ENCODE measurements at places on chromosomes 11 and 22.

- no peak for DNase-seq
Observed at GRCh38 chr22:37290737-37291136, 8.4 kb downstream of the CYTH4 start.

GRCh38 chr11:113894421-113894996 is 10.1 kb upstream of the HTR3B start:
- DNase-seq, result no peak

DNA sequence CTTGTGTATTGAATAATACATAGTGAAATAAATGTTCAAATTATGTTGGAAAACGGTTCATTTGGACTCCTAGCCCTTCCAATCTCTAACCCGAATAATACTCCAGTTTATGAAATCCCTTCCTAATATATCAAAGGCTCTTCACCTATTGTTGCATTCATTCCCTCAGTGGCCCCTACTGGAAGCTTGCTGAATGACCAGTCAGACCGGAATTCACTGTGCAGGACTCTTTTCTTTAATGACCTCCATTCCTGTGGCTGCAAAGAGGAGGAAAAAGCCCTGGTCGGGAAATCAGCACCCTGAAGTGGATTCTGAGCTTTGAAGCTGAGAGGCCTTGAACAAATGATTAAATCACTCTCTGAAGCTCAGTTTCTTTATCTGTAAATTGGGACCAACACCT is 19.1 kb upstream of the RCN1 start:
- DNase-seq, result no peak

DNA sequence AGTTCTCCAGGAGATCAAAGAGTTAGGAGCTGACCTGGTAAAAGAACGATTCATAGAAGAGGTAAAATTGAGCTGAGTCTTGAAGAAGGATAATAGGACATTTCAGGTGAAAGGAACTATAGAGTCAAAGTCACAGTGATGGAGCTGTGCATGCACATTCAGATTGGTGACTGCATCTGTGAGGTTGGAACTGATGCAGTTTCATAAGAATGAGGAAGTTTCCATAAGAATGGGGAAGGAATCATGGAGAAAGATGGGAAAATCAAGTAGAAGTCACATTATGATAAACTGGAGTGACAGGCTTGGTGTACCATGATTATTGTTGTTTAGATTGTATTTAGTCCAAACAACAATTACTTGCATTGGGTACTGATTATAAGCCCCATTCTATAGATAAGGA is 232.2 kb downstream of the FAM76B start:
- DNase-seq, result no peak

DNA sequence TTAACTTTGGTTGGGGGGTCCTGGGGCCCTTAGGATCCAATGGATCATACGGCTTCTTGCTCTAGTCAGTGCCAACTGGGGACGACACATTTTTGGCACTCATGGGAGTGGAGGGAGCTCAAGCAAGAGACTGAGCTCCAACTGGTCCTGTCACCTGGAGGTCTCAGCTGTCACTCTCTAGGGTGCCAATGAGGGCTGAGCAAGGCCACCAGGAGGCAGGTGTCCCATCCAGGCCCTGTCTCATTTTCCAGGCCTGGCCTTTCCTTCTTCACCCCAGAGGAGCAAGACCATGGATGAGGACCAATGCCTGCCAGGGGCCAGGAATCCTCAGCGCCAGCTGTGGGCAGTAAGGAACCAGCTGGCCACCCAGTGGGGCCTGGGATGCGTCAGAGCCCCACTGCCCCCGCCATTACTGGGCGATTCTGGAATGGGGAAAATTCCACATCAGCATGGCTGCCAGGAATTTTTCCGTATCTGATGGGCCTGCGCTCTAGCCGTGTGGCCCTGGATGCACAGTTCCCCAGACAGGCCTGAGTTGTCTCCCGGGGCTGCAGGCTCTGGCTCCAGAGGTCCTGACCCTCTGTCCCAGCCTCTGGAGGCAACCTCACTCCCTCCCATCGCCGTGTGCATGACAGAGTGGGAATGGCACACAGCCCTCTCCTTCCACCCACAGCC is 669 bp upstream of the GAL3ST1 start:
- DNase-seq, result no peak

- DNase-seq, result no peak
Observed at GRCh38 chr11:72747289-72747855, 4.8 kb downstream of the ARAP1 start.

DNA sequence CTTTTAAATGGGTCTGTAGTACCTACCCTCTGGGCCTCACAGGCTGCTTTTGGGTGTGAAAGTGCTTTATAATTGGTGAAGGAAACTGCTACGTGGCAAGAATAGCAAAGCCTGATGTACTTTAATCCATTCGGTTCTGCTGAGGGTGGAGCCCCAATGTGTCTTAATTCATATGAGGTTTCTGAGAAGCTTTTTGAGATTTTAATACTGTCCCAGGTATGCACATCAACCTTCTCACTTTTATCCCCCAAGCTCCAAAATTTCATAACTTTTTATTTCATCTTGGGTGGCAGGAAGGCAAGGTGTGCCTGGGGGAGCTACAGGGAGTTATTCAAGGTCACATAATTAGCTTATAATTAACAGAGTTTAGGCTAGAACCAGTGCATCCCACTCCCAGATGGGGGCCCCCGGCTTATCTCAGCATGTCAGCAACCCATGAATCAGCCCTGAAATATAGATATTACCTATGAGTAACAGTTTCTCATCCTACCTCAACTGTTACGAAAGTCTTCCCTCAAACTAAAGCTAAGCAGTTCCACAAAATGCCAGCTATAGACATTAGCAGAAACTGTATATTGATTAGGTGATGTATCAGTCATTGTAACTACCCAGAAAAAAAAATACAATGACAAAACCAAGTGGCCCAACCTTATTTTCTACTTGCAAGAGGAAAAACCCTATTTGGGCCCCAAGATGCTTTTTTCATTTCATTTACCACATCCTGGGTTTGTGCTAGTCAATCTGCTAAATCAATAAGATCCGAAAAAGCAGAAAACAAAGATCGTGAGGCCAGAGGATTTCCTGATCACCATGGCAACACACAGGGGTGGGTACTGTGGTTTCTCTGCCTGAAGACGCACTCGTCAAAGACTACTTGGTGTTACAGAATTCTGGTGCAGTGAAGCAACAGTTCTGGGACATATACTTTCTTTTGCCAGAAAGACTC is 26.7 kb downstream of the CD44 start:
- DNase-seq, result peak; percentile 66

DNA sequence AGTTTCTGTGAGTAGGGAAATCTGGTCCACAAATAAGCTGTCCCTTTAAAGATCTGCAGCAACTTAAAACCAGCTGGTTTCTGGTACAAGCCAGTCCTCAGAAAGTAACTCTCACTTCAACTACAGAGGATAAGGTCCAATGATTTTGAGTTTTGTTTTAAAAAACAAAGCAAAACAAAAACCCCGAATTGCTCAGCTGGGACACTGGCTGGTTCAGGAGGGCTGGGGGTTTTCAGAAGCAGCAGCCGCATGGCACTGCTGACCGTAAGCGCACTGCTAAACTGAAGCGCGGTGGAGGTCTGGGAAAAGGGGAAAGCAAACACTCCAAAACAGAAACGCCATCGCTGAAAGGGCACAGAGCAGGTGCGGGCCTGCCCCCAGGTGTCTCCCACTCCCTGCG is 59.7 kb downstream of the MICAL3 start:
- no peak for DNase-seq

DNA sequence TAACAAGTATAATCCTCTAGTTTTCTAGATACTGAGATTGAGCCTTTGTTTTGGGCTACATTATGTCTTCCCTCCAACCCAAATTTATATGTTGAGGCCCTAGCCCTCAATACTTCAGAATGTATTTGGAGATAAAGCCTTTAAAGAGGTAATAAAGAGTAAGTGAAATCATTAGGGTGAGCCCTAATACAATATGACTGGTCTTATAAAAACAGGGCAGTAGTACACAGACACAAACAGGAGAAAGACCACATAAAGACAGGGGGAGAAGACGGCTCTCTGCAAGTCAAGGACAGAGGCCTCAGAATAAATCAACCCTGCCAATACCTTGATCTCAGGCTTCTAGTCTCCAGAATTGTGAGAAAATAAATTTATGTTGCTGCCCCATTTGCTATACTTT is 6.3 kb downstream of the OR10V1 start:
- DNase-seq, result no peak

DNA sequence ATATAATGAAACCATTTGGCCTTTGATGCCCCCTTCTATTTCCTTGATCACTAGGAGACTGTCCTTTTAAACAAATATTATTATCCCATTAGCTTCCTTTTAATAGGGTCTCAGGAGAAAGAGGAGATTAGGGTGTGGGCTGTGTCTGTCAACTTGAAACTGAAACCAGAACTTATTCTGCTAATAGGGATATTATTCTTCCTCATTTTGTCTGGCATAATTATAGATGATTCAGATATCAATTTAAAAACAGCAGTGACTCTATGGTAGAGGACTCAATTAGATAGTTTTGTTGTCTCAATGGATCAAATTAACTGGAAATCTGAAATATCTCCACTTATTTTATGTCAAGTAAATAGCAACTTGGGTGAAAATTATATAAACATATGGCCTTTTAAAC is 584.9 kb upstream of the CCDC90B start:
- DNase-seq, result no peak

DNA sequence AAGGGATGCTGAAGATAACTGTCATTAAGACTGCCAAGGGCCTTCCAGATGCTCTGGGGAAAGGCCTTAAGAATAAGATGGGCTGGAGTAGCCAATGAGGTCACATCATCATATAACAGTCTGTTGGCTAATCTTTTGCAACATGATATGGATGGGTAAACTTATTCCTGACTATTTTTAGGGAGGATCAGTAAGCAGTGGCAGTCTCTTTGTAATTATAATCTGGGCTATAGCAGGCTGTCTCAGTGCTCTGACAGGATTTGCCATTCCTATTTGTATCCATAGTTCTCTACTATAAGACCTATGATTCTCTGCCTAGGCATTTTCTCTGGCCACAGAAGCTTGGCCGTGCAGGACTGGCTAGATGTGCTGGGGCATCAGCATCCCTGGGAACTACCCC is 16.1 kb upstream of the CALCB start:
- no peak for DNase-seq

- no peak for DNase-seq
Observed at GRCh38 chr11:96137373-96137772, 205.6 kb downstream of the MAML2 start.

DNA sequence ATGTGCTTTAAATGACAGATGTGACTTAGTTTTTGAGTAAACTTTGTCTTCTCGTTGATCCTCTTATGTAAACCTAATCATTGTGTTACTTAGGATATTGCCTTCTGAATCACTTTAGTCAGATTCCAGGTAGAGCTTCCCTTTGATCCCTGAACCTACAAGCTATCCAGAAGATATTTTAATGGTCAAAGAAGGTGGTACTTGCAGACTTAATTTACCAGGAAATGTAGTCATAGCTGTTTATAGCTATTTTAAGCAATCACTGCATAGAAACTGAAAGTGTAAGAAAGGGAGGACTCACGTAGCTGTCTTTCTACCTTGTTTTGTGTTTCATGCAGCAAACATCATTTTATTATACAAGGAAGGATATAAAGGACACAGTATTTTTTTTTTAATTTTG is 189.5 kb downstream of the DDX10 start:
- DNase-seq, result no peak

DNA sequence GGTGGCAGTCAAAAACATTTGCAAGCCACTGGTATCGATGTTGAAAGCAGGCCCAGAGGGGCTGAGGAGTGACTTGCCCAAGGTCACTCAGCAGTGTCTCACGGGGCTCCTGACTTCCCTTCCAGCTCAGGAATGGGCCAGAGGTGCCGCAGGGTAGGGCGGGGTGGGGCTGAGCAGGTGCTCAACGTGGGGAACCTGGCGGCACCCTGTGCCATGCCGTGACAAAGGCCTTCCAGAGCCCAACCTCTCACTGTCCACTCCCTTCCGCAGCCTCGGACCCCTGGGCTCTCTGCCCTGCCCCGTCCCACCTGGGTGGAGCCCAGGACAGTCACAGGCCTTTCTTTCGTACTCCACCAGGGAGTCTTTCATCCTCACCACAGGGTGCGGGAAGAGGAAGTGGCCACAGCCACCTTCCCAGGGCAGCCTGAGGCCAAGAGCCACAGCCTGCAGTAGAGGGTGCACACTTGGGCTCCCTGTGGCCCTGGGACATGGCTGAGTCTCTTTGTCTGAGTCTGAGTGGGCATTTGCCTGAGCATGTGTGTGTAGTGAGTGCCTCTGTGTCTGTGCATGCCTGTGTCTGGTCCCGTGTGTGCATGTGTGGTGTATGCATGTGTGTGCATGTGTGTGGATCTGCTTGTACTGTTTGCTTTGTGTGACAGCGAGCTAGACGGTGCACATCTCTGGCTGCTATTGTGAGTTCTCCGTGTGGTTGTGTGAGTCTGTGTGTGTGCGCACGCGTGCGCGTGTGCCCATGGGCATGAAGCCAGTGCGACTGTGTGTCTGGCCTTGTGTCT is 6.0 kb upstream of the LIF start:
- DNase-seq, result no peak

DNA sequence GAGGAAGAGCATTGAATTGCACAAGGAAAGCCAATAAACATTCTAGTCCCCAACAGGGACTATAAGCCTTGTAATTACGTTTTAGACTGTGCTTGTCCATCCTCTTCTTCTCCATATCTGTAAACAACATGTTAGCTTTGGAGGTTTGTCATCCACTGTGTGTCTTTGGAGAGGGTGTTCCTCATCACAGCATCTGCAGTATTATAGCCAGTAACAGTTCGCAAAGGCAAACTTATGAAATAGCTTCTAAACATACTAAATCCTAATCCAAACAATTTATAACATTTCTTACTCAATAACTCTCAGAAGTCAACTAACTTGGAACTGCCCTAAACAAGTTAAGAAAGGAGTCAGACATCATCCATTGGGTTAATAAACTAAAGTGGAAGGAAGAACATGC is 10.3 kb upstream of the BDNF start:
- DNase-seq, result no peak

DNA sequence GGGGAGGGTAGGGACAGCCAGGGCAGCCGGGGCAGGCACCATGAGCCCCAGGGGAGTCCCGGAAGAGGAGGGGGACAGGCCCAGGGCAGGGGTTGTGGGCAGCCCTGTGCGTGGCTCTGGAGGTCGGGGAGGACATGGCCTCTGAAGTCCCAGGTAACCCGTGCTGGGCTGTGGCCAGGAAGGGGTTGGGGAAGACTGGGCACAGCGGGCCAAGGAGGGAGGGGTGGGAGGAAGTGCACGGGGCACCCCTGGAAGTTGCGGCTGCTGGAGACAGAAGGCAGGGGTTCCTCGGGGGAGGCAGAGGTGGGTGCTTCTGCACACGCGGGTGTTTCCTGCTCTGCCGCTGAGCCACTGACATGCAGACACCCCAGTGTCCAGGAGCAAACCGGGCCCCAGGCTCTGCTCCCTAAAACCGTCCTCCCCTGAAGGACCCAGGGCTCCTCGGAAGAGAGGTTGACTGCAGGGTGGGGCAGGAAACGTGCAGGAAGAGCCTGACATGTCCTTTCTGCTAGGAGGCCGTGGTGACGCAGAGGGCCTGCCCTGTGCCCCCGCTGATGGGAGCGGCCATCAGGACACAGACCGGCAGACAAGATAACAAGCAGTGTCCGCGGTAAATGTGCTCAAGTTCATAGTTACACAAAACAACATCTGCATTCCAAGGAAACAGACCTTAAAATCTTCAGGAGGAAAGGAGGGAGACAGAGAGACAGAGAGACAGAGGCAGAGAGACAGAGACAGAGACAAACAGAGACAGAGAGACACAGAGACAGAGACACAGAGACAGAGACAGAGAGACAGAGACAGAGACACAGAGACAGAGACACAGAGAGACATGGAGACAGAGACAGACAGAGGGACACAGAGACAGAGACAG is 5.7 kb downstream of the TNNI2 start:
- DNase-seq, result no peak

GRCh38 chr11:45704635-45705034 is 39.2 kb upstream of the CHST1 start:
- no peak for DNase-seq
